ENCODE measurements at places on chromosomes 6 and 20.
A peak's percentile ranks its signal among the peaks of the same experiment; 100 is the strongest.

GRCh38 chr6:101401792-101402621, 8.5 kb downstream of the GRIK2 start:
- no peaks in the 10 kb centered on the region for H3K36me3 ChIP-seq
- DNase-seq, result no peak
- H3K4me3 ChIP-seq, result no peak overlapping the region
- H3K27me3 ChIP-seq, result no peaks in the 10 kb centered on the region
- H3K27ac ChIP-seq, result no peak overlapping the region

- H3K4me3 ChIP-seq, result no peak overlapping the region
- H3K36me3 ChIP-seq, result no peaks in the 10 kb centered on the region
- DNase-seq, result no peak
- H3K4me1 ChIP-seq, result no peaks in the 10 kb centered on the region
- no peak overlapping the region for H3K27ac ChIP-seq
Observed at GRCh38 chr20:40896814-40897700, 131.6 kb upstream of the TOP1 start.

DNA sequence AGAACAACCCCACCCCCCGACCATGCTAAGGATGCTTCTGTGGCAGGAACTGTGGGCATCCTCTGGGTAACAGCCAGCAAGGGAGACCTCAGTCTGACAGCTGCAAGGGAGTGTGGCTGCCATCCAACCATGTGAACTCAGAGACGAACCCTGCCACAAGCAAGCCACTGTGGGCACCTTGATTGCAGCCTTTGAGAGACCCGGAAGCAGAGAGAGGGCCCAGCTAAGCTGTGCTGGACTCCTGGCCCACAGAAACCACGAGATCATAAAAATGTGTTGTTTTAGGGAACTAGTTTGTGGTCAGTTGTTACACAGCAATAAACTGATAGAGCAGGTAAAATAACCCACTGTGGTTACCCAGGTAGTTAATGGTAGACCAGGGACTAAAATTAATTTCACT, 414.6 kb downstream of the CDH26 start:
- H3K36me3 ChIP-seq, result no peaks in the 10 kb centered on the region
- no peaks in the 10 kb centered on the region for H3K4me1 ChIP-seq

- H3K4me1 ChIP-seq, result no peaks in the 10 kb centered on the region
- no peak overlapping the region for H3K4me3 ChIP-seq
- H3K27me3 ChIP-seq, result no peaks in the 10 kb centered on the region
- H3K27ac ChIP-seq, result no peak overlapping the region
- DNase-seq, result no peak
- no peaks in the 10 kb centered on the region for H3K36me3 ChIP-seq
Observed at GRCh38 chr6:89492025-89492640, 59.2 kb downstream of the ANKRD6 start.

- no peaks in the 10 kb centered on the region for H3K27me3 ChIP-seq
- H3K4me1 ChIP-seq, result peaks cover 25% of the 10 kb centered on the region
- peak; percentile 47 for DNase-seq
- no peaks in the 10 kb centered on the region for H3K36me3 ChIP-seq
Observed at GRCh38 chr6:111604259-111605099, 1.2 kb downstream of the TRAF3IP2 start.

DNA sequence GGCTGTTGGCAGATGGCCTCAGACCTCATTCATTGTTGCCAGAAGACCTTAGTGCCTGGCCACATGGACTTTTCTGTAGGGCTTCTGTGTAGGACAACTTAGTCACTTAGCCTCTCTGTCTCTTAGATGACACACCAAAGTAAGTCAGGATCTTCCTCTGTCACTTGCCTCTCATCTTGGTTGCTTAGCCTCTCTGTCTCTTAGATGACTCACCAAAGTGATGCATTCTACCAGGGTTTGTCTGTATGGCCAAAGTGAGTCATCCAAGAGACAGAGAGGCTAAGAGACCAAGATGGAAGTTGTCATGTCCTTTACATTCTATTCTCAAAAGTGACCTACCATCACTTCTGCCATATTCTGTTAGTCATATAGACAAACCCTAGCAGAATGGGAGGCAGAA, 255.9 kb upstream of the DEFB112 start:
- no peaks in the 10 kb centered on the region for H3K4me1 ChIP-seq
- H3K27ac ChIP-seq, result no peak overlapping the region
- no peaks in the 10 kb centered on the region for H3K36me3 ChIP-seq
- H3K4me3 ChIP-seq, result no peak overlapping the region
- H3K27me3 ChIP-seq, result no peaks in the 10 kb centered on the region

DNA sequence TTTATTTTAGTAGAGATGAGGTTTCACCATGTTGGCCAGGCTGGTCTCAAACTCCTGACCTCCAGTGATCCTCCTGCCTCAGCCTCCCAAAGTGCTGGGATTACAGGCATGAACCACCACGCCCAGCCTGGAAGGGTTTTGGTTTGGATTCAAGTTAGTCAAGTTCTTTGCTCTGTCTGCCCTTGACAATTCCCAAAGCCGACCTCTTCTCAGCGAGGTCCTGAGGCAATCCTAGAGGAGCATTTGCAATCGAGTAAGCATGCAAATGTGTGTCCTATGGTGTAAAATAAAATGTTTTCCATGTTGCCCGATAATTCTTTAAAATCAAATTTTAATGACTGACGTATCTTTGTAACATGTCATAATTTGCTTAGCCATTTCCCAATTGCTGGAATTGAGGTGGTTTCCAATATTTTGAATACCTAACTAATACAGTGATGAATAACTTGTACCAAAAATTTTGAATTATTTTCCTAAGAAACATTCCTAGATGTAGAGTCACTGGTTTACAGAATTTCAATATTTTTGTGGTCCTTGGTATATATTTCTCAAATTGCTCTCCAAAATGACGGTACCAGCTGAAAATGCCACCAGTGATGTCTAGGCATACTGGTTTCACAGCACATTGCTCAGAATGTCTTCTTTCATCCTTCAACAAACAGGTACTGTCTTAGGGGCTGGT, 38.7 kb downstream of the GTF2H5 start:
- no peak for DNase-seq
- no peak overlapping the region for H3K4me3 ChIP-seq
- H3K27me3 ChIP-seq, result no peaks in the 10 kb centered on the region

DNA sequence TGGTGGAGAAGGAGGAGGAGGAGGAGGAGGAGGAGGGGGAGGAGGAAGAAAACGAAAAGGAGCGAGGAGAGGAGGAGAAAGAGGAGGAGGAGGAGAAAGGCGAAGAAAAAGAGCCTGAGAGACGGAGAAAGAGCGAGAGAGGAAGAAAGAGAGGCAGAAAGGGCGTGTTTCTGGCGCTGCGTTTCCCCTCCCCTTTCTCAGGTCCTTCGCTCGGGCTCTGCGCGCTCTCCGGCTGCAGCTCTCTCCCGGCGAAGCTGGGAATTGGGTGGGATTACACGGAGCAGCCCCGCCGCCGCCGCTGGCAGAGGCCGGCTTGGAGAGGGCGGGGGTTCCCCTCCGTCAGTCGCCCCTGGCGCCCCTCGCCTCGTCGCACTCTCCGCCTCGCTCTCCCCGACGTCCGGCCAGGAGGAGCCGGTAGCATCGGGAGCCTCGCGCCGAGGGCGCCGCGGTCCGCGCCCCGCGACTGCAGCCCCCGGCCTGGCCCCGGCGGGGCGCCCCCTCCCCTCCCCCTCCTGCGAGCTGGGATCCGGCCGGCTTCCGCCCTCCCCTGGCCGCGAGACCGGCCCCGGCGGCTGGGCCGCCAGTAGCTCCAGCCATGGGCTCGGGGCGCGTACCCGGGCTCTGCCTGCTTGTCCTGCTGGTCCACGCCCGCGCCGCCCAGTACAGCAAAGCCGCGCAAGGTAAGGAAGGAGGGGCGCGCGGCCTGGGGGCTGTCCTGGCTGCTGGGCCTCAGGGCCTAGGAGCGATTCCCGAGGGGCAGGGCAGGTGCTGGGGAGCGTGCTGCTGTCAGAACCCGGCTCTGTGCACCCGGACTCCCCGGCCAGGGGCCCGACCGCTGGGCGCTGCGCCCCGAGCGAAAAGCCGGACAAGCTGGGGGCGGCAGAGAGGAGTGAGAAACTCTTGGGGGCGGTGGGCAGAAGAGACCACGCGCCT, at the start of gene SCUBE3:
SCUBE3 (plus strand) TSS at position 133 of the 933 bp plus-strand sequence; CDS start at position 596, 463 bp downstream.
- no peaks in the 10 kb centered on the region for H3K36me3 ChIP-seq
- peak within 1 kb of the TSS; percentile 81 for H3K4me3 ChIP-seq
- H3K27me3 ChIP-seq, result peaks cover 18% of the 10 kb centered on the region
- DNase-seq, result no peak
- H3K4me1 ChIP-seq, result peaks cover 4% of the 10 kb centered on the region

- DNase-seq, result no peak
- no peak overlapping the region for H3K4me3 ChIP-seq
- H3K36me3 ChIP-seq, result no peaks in the 10 kb centered on the region
- no peaks in the 10 kb centered on the region for H3K27me3 ChIP-seq
- no peak overlapping the region for H3K27ac ChIP-seq
- peaks cover 3% of the 10 kb centered on the region for H3K4me1 ChIP-seq
Observed at GRCh38 chr6:157222201-157222981, 100.9 kb downstream of the TMEM242 start.

DNA sequence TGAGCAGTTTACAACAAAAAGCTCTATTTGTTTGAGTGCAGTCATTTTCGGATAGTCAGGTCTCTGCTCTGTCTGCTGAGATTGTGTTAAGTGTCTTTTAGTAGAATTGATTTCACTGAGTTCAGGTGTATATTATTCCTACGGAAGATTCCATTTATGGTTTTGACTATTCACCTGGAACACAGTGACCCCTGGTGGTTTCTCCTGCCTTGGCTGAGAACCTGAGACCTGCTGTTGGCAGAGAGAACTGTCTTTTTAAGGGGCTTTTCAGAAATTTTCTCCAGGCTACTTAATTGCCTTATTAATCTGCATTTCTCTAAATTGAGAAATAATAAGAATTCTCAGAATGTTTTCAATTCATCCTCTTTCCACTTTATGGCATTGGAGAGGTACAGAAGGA, 508.0 kb downstream of the TBC1D32 start:
- no peaks in the 10 kb centered on the region for H3K27me3 ChIP-seq
- H3K4me1 ChIP-seq, result no peaks in the 10 kb centered on the region
- H3K27ac ChIP-seq, result no peak overlapping the region
- DNase-seq, result no peak
- H3K36me3 ChIP-seq, result no peaks in the 10 kb centered on the region

DNA sequence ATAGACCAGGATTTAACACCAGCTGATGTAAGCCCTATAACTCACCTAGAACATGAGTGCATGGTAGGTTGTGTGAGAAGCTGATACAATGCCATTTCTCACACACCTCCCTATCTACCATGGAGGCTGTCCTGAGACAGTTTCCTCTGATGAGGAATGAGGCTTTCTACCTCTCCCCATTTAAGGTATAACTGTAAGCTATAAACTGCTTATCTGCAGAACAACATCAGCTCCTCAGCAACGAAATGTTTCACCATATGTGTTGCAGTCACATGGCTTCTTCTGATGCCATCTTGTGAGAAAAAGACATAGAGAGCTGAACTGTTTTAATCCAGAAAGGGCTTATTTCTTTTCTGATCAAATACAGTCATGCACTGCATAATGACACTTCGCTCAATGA, 20.7 kb downstream of the ZKSCAN3 start:
- H3K4me3 ChIP-seq, result no peak overlapping the region
- no peaks in the 10 kb centered on the region for H3K27me3 ChIP-seq
- H3K36me3 ChIP-seq, result no peaks in the 10 kb centered on the region
- no peaks in the 10 kb centered on the region for H3K4me1 ChIP-seq

DNA sequence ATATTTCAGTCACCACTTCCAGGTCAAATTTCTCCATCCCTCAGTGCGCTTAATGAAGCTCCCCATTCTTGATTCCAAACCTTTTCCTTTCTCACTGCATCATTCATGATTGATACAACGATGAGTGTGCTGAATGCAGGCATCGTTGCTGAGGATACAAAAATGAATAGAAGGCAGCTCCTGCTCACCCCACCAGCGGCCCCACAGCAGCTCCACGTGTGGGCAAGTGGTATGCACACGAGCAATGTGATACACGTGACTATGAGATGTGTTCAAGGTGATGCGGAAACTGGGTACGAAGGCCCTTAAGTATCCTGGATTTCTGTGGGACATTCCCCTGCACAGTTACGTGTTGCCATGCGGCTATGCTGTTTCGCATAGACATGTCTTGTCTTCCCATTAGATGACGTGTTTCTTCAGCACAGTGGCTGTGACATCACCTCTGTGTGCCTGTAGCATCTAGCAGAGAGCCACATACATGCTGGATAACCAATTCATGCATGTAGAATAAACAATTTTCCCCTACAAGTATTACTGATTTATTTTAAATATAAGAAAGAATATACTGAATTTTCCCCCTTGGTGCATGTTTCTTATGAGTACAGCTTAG, 260.5 kb upstream of the AGPAT4 start:
- no peak overlapping the region for H3K4me3 ChIP-seq
- no peak for DNase-seq
- no peaks in the 10 kb centered on the region for H3K4me1 ChIP-seq
- no peaks in the 10 kb centered on the region for H3K36me3 ChIP-seq

DNA sequence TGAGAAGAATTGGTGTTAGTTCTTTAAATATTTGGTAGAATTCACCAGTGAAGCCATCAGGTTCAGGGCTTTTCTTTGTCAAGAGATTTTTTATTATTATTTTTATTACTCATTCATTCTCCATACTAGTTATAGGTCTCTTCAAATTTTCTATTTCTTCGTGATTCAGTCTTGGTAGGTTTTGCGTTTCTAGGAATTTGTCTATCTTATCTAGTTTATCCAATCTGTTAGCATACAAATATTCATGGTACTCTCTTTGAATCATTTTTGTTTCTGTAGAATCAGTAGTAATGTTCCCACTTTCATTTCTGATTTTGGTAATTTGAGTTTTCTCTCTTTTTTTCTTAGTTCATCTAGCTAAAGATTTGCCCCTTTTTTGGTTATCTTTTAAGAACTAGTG, 52.3 kb upstream of the PRDM1 start:
- no peak for DNase-seq
- H3K27ac ChIP-seq, result no peak overlapping the region
- no peaks in the 10 kb centered on the region for H3K27me3 ChIP-seq
- no peak overlapping the region for H3K4me3 ChIP-seq
- no peaks in the 10 kb centered on the region for H3K36me3 ChIP-seq
- no peaks in the 10 kb centered on the region for H3K4me1 ChIP-seq

- H3K4me1 ChIP-seq, result no peaks in the 10 kb centered on the region
- H3K4me3 ChIP-seq, result no peak overlapping the region
- no peaks in the 10 kb centered on the region for H3K36me3 ChIP-seq
- no peaks in the 10 kb centered on the region for H3K27me3 ChIP-seq
Observed at GRCh38 chr6:8881663-8882062, 446.3 kb upstream of the SLC35B3 start.
